ENCODE measurements at places on chromosomes 5 and 9.

DNA sequence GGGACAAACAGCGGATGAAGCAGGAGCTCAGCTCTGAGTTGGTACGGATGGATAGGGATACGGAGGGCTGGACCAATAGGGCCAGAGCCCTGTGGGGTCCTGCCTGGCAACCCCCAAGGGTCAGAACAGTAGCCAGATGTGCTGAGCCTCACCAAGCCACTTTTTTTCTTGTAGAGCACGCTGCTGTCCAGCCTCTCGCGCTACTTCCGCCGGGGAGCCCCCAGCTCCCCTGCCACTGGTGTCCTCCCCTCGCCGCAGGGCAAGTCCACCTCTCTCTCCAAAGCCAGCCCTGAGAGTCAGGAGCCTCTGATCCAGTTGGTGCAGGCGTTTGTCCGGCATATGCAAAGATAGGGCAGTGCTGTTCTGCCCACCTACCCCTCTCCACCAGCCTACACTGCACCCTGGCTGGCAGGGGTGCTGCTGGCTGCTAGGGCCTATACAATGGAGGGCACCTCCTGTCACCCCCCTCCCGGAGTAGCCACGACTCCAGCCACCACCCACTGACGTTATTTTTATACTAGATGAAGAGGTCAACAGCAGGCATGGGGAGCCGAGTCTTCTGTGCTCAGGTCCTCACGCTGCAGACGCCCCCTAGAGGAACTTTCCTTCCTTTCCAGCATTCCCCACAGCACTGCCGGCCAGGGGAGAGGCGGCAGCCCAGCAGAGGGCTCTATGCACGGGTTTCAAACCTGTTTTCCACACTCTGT, 21.6 kb downstream of the SH3GLB2 start:
- DNase-seq, result no peak

DNA sequence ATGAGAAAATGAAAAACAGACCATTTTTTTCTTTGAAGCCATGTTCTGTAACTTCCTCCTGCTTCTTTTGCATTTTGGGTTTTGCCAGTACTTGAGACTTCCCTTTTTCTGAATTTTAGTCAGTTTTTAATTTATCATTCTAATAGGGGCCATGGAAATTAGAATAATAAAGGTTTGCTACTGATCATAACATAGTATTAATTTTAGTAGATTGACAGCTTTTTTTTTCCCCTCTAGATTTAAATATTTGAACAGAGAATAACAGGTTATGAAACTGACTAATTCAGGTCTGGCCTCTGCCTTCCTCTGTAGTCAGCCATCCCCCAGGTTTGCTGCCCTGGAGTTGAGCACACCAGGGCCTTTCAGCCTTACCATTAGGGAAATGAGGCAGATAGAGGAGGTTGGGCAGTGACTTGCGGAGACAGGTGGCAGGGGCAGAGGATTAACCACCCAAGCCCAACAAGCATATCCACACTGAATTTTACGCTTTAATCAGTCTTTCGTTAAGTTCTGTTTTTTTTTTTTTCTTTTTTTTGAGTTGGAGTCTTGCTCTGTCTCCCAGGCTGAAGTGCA, 80.1 kb upstream of the TNFAIP8 start:
- no peak for DNase-seq

DNA sequence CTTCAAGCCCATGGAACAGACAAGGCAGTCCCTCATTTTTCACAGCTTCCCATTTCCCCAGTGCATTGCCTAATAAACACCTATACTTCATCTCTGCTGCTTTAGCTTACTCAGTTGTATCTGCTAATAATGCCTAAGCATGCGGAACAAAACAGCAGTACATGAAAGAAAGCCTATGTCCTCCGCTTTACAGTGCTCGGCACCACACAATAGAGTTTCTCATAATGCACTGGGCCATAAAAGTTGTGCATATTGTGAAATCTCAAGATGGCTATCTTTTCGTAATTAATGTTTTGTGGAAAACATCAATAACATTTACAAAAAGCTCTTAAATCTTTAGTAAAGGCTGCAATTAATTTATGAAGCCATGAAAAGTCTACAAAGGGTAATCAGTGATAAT, 69.3 kb downstream of the DENND1A start:
- DNase-seq, result no peak

- no peak for DNase-seq
Observed at GRCh38 chr9:134189145-134189469, 24.7 kb upstream of the RNU6ATAC start.

DNA sequence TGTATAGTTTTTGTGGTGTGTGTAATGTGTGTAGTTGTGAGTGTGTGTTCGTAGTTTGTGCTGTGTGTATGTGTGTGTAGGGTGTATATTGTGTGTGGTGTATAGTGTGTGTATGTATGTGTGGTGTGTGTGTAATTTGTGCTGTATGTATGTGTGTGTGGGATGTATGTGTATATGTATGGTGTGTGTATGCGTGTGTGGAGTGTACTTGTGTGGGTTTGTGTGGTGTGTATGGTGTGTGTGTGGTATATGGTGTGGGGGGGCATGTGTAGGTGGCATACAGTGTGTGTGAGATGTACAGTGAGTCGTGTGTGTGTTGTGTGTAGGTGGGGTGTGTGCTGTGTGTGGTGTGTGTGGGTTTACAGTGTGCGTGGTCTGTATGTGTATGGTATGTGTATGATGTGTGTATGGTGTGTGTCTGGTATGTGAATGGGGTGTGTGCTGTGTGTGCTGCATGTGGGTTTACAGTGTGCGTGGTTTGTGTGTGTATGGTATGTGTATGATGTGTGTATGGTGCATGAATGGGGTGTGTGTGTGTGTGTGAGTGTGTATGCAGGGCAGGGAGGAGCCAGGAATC, 125.2 kb downstream of the GADD45G start:
- DNase-seq, result no peak

- peak; percentile 6 for DNase-seq
Observed at GRCh38 chr9:19471737-19472648, 63.2 kb downstream of the ACER2 start.

DNA sequence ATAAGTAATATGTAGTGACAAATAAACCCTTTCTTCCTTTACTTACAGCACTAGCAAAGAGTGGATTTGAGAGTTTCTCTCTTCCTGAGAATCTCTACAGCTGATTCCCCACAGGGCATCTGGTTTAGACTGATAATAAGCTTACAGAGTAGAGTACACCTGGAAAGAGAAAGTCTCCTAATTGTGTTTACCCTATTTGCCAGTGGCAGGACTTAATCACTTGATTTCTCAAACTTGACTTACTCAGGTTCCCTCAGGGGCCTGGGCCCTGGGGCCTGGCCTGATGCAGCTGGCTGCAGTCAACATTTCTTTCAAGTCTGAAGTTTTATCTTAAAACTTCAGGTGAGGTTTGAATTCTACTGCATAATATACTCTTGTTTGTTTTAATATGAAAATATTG, 38.0 kb upstream of the UBTD2 start:
- DNase-seq, result no peak
